ENCODE measurements at places on chromosomes 1 and 21.

- DNase-seq, result no peak
Measured at GRCh38 chr1:30294508-30294907, 428.9 kb downstream of the MATN1 start.

DNA sequence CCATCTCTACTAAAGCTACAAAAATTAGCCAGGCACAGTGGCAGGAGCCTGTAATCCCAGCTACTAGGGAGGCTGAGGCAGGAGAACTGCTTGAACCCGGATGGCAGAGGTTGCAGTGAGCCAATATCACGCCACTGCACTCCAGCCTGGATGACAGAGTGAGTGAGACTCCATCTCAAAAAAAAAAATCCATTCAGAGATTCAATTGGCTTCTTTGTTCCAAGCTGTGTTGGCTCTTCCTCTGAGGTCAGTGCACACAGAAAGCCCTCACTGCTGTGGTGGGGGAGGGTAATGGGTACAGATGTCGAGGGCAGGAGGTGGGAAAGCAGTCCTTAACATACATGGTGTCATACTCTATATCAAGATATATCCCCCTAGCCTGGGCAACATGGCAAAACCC lies 14.7 kb downstream of the TIE1 start:
- no peak for DNase-seq

DNA sequence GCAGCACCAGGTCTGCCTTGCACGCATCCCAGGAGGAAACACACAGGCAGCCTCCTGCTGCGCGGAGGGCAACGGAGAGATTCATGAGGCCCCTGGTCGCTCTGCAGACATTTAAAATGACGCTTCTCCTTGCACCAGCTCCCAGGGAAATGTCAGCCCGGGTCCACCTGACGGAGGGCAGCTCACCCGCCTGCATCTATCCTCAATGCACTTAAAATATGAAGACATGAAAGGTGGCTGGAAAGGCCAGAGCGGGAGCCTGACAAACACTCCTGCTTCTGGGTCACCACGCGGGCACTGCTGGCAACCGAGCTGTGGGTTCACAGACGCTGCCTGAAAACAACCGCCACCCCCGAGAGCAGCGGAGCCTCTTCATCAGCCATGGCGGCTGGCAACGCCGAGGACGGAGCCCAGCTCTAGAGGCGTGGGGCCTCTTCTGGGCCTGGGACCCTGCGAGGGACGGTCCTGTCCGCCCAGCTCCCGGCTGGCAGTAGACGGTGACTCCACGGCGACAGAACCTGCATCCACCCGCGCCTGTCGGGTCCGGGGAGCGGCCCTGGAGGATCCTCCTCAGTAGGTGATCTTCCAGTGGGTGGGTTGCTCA lies 22.7 kb downstream of the POFUT2 start:
- DNase-seq, result no peak

- no peak for DNase-seq
Measured at GRCh38 chr1:58934706-58935105, 150.9 kb upstream of the JUN start.

GRCh38 chr1:101451888-101452287 lies 215.1 kb downstream of the S1PR1 start:
- no peak for DNase-seq
